ENCODE measurements at places on chromosomes 3 and 15. TPM values are rescaled to one million over a fixed set of nuclear protein-coding genes. Genes with fewer than 3 reads are reported as not detected.

DNA sequence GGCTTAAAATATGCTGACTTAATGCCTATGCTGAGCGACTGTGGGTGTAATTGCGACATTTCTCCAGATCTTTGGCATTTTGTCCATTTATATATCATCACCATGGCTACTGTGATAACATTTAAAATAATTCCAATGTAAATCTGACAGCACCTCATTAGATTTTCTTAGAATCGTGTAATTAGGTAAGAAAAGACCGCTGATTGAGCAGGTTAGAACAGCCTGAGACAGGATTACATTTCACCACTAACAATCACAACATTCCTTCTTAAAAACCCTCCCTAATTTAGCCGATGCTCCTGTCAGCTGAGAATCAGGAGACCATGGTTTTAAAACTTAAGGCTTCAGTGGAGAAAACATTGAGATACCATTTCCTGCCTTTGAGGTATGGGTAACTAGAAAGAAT lies 455.3 kb upstream of the PDZRN3 start:
- DNase-seq, result no peak

DNA sequence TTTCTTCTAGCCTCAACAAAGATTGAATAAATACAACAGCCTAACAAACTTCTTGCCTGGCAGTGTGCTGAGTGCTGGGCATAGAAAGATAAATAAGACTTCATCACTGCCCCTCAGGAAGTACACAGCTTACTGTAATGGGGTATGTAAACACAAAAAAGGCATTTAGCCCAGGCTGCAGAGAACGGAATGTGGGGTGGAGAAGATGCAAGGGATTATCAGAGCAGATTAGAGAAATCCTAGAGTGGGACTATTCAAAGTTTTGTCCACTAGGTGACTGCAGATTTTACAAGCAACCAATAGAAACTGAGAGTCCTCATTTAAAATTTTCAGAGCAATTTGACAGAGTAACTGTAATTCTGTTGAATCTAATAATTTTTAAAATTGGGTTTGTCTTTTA lies 35.4 kb upstream of the TSC22D2 start:
- no peak for DNase-seq

- DNase-seq, result no peak
Observed at GRCh38 chr3:64294771-64295170, 69.5 kb upstream of the PRICKLE2 start.

- no peak for DNase-seq
Observed at GRCh38 chr3:43344520-43344919, 58.2 kb downstream of the SNRK start.

GRCh38 chr3:192340031-192340430 lies 387.3 kb downstream of the FGF12 start:
- DNase-seq, result no peak

GRCh38 chr15:38068626-38069391 lies 134.4 kb downstream of the TMCO5A start:
- DNase-seq, result no peak

DUOX2 gene
- 2.7 TPM for total RNA-seq
